IPS-NIHi11 (cell line): ENCODE measurements at places on chromosomes 3 and 15.

- DNase-seq: peak; percentile 61
These were observed 85.7 kb upstream of the MYZAP start for GRCh38 chr15:57505949-57506391.

GRCh38 chr3:180860180-180860858, 52.2 kb upstream of the FXR1 start:
- DNase-seq: no peak

- DNase-seq: no peak
These were observed 5.7 kb upstream of the SUMF1 start for GRCh38 chr3:4472766-4473165.

GRCh38 chr3:28328188-28329151, 20.1 kb upstream of the ZCWPW2 start:
- no peak for DNase-seq

DNA sequence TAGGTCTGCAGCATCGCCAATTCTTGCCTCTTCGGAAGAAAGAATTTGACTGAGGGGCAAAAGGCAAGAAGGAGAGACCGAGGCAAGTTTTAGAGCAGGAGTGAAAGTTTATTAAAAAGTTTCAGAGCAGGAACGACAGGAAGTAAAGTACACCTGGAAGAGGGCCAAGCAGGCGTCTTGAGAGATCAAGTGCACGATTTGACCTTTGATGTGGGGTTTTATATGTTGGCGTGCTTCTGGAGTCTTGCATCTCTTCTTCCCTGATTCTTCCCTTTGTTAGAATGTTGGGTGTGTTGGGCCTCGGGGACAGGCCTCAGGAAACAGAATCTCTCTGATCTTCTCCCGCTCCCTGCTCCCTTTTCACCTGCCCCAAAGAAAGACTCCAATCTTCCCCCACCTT, 40.6 kb upstream of the FLNB start:
- DNase-seq: no peak

DNA sequence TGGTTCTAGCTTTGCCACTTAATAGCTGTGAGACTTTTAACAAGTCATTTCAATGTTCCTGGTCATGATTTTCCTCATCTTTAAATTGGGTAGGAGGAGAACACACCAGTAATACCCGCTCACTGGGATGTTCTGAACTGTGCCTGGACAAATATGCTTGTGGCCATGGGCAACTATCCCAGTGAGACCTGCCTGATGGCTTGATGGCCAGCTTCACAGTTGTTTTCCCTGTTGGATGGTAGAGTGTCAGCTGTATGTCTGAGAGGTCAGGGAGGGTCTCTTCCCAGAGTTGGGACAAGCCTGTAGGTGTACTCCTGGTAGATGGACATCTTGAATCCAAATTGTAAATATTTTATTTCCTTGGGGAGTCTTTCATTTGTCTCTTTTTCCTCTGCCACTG, 92.5 kb upstream of the PFN2 start:
- no peak for DNase-seq

- peak; percentile 46 for DNase-seq
These were observed 125.4 kb upstream of the MME start for GRCh38 chr3:154954757-154955156.

- DNase-seq: no peak
These were observed 176.1 kb upstream of the RGMA start for GRCh38 chr15:93265111-93265556.

GRCh38 chr15:39157882-39158281, 423.0 kb upstream of the THBS1 start:
- DNase-seq: no peak

DNA sequence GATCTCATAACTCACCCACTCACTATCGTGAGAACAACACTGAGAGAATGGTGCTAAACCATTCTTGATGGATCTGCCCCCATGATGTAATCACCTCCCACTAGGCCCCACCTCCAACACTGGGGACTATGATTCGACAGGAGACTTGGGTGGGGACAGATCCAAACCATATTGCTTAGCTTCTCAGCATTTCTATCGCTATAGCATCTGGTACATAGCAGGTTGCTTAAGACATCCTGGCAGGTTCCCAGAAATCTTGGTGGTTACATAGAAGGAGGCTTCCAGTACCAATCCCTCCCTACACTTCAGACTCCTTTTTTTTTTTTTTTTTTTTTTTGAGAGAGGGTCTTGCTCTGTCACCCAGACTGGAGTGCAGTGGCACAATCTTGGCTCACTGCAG, 487.8 kb downstream of the EDEM1 start:
- DNase-seq: no peak

- DNase-seq: no peak
These were observed 193.2 kb upstream of the TPRG1 start for GRCh38 chr3:188978421-188979171.

GRCh38 chr3:50124800-50125178, 30.3 kb upstream of the SEMA3F start:
- DNase-seq: peak; percentile 62

DNA sequence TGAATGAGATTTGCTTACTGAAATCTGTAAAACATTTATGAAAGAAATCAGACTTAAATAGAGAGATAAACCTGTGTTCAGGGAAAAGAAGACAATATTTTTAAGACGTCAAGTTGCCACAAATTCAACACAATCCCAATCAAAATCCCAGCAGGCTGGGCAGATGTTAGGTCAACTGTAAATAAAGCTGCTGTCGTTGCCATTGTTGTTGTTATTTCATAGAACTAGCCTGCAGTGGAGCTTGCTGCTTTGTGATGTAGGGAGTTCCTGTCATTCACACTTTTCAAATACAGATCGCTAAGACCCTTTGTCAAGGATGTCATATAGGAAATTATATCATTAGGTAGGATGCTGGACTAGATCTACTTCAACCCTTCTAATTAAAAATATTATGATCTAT, 123.1 kb downstream of the NEO1 start:
- DNase-seq: no peak

GRCh38 chr3:58880182-58880581, 169.6 kb downstream of the CFAP20DC start:
- no peak for DNase-seq

GRCh38 chr3:99607151-99607550, 31.2 kb upstream of the COL8A1 start:
- no peak for DNase-seq

DNA sequence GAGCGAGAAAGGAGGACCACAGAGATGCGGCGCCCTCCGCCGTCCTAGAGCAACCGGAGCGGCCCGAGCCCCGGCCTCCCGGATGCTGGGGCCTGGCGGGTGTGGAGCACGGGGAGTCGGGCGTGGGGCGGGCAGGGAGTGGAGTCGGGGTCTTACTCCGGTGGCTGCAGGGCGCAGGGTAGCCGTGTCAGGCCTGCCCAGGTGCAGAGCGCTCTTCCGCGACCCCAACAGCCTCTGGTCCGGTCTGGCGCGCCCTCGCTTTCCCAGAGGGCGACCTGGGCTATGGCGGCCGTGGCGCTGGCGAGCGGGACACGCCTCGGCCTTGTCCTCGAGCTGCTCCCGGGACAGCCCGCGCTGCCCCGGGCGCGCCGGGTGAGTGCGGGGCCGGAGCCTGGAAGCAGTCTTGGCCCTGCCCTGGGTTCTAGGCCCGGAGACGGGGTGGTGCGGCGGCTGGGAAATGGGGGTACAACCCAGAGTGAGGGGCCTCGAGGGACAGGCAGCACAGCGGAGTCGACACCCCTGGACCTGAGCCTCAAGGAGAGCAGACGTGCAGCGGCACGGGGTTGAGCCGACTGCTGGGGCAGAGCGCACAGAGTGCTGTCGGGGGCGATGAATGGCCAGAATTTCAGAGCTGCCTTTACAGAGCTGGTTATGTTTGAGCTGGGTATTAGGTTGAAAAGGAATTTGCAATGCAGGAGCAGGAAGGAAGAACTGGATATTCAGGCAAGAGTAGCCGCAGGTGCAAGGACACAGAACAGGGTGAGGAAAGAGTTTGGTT, at the start of gene ZNF662:
Gene ZNF662 (plus strand): TSS at position 73 of the 778 bp plus-strand sequence. CDS start 1,973 bp downstream, outside the sequence.
- DNase-seq: no peak

GRCh38 chr3:171028779-171029232, 2.3 kb upstream of the SLC2A2 start:
- no peak for DNase-seq

DNA sequence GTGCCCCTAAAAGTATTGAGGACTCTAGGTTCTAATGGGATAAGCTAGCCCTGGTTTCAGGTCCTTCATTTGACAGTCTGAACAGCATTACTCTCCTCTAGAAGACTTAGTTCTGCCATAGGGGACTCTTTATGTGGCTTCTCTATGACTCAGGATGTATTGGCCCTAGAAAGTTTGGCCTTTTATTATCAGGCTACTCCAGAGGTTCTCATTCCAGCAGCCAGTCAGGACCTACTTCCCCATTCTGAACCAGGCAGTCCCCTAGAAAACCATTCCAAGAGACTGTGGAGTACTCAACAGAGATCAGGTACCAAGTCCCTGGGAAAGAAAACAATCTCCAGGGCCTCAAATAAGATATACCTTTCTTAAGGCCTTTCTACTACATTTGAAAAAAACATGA, 157.9 kb upstream of the TSPAN3 start:
- no peak for DNase-seq

GRCh38 chr3:106588739-106589138, 719.9 kb upstream of the CBLB start:
- no peak for DNase-seq

GRCh38 chr3:138653567-138653966, 45.0 kb downstream of the FAIM start:
- no peak for DNase-seq

- no peak for DNase-seq
These were observed 266.3 kb downstream of the CHL1 start for GRCh38 chr3:462851-463250.

- DNase-seq: no peak
These were observed 88.4 kb downstream of the PLCH1 start for GRCh38 chr3:155656466-155656865.

- no peak for DNase-seq
These were observed 176.0 kb upstream of the CRBN start for GRCh38 chr3:3355442-3355841.

- no peak for DNase-seq
These were observed 68.7 kb downstream of the SMAD6 start for GRCh38 chr15:66770518-66771350.

DNA sequence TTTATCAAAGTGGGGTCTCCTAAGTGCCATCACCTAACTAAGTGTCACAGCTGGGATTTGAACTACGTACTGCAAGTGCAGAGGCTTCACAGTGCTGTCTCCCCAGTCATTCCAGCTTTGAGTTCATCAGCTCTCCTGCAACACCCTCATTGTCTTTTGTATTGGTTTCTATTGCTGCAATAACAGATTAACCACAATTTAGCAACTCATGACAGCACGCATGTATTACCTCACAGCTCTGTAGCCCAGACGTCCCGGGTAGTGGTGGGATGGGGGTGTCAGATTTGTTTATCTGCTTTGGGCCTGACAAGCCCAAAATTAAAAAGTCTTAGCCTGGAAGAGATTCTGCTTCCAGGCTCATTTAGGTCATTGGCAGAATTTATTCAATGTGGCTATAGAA, 220.5 kb upstream of the LRRN1 start:
- no peak for DNase-seq

GRCh38 chr15:81239190-81239589, 42.5 kb downstream of the IL16 start:
- no peak for DNase-seq

GRCh38 chr15:63476229-63476632, 28.2 kb upstream of the USP3 start:
- DNase-seq: no peak

- peak; percentile 45 for DNase-seq
These were observed 54.6 kb downstream of the RBMS3 start for GRCh38 chr3:29335438-29335837.

DNA sequence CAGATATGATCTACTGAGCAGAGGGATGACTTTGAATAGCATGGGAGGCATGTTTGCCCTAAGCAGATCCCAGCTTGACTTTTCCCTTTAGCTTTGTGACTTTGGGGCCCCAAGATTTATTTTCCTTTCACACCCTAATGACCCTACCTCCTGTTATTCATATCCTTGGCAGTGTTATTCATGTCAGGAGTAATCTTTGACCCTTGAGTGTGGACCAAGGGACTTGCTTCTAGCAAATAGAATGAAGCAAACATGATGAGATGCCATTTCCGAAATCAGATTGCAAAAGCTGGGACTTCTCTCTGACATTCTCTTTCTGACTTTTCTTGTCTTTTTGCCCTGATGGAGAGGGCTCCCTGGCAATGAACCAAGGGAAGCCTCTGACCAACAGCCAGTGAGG, 415.4 kb upstream of the PROK2 start:
- DNase-seq: no peak
